Motor neuron (in vitro differentiated cells): ENCODE measurements at places on chromosomes 7 and 10.

- ATAC-seq, result peak; percentile 75
Measured at GRCh38 chr7:130732980-130733930, 752 bp downstream of the KLF14 start.

DNA sequence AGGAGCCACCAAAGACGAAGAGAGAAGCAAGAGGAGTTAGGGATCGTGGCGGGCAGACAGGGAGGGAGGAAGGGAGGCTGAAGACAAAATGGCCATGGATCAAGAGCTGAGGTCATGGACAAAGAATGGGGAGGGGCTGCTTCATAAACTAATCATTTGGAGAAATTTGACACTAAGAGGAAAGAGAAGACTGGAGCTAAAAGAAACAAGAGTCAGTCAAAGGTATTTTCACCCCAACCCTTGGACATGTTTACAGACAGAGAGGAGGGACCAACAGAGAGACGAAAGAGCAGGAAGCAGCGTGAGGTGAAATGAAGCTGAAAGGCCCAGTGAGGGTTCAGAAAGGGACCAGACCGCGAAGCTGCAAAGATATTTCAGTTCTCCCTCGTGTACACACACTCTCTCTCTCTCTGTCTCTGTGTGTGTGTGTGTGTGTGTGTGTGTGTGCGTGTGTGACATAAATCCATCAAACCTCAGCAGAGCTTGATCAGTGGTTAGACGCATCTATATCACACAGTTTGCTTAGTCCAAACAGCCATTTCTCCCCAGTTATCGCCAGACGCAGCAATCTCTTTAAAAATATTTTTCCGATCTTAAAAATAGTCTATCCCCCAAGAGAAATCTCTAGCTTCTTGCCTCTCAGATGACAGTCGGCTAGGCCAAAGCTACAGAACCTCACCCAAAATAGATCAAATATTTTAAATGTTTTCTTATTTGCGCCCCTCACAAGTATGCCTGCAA is 12.5 kb upstream of the CALD1 start:
- ATAC-seq, result no peak

GRCh38 chr7:151930695-151931094 is 25.6 kb upstream of the GALNTL5 start:
- no peak for ATAC-seq

DNA sequence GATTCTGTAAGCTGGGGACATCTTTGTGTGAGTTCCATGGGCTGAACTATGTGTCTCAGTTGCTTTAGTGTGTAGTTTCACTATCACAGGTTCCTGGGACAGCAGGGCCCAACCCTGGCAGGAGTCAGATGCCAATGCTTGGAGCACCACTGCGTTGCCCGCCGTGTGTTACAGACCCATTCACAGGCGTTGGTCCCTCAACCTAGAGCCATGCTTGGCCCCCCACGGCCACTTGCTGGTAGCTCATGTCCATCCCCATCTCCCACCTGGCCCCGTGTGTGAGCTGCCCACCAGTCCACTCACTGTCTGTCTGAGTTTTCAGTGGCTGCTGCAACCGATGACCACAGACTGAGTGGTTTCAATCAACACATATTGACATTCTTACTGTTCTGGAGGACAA is 546.9 kb downstream of the TCERG1L start:
- ATAC-seq, result no peak

DNA sequence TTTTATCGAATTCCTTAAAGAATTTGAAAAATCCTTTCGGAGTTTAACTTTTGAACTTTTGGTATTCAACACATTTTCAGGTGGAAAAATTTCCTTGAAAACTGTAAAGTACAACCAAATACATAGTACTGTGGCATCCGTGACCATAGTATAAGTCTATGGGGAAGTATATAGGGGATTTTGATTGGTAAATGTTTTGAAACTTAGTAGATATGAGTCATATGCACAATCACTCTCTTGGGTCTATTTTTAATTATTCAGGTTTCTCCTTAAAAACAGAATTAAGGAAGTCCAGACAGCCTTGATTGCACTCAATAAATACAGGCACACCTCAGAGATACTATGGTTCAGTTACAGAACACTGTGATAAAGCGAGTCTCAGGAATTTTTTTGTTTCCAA is 64.2 kb downstream of the AVL9 start:
- ATAC-seq, result no peak

DNA sequence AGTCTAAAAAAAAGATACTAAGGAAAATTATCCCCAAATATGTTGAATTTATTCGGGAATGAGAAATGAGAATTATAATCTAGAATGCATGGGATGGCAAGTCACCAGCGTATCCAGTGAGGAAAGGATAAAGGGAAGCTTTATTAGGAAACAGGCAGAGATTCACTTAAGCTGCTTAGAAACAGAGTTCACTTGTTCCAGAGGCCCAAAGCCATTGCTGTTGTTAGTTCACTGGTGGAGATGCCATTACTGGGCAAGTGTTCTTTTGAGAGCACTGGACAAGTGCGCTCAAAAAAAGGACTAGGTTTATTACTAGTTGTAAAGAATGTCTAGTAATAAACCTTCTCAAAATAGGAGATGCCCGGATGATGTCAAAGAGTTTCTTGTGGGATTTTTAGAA is 51.2 kb downstream of the MICU1 start:
- no peak for ATAC-seq

DNA sequence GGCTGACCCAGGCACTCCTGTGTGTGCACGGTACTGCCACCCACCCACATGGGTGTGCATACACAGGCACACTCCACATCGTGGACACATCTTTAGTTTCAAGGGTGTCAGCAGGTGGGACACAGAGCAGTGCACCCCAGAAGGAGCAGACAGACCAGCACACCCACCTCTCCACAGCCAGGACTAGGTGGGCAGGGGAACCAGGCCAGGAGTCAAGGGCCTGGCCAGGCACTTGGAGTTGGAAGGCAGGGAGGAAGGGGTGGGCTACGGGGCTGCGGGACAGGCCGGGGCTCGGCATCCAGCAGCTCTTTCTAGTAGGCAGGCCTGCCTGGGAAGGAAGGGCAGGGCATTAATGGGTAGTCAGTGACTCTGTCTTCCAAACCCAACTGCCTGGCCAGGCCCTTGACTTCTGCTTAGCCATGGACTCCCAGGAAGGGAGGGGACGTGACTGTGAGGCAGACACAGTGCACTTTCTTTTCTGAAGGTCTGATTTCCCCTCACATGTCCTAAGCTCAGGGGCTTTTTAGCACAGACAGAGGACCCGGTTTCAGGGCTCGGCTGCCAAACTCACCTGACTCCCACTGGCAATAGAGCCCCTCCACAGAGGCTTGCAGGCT is 14.6 kb downstream of the RASGEF1A start:
- no peak for ATAC-seq

- ATAC-seq, result no peak
Measured at GRCh38 chr7:5360451-5360850, 63.2 kb downstream of the TNRC18 start.

DNA sequence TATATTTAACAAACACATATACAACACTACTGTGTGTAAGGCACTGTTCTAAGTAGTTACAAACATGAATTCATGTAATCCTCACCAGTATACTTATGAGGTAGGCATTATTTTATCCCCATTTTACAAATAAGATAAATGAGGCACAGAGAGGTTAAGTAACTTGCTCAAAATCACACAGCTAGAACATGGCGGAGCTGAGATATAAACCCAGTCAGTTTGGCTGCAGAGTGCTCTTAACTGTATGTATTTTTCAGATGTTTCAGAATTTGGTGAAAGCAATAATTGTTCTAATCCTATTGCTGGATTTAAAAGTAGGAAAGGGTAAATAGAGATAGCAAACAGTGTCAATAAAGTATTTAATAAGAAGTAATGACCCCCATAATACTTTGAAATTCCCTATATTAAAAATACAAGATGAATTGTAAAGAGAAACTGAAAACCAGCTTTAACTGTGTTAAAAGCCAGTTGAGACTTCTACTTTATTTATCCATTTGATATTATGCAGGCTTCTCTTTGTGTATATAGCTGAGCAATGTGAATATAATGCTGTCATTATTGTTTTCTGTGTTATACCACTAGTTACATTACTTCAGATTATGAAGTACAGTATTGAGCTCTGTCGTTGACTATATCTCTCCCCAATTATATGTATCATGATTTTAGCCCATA is 32.3 kb upstream of the RPA3 start:
- ATAC-seq, result no peak

DNA sequence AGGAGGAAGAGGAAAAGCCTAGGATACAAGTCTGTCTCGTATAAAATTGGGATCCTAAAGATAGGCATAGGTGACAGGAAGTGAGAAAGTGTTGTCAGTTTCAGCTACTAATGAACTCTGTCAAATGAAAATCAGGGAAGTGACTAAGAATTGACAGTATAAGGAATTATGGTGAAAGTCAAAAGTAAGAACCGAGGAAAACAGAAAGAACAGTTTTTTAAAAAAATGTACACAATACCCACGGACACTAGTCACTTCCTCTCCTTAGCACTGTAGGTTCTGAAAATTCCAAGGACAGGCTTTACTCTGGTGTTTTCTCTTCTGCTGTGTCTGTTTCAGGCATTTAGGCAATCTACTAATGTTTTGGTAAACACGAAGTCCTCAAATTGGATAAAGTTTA is 42.3 kb downstream of the ATAD1 start:
- ATAC-seq, result no peak

- no peak for ATAC-seq
Measured at GRCh38 chr10:130974166-130974565, 337.4 kb downstream of the TCERG1L start.

DNA sequence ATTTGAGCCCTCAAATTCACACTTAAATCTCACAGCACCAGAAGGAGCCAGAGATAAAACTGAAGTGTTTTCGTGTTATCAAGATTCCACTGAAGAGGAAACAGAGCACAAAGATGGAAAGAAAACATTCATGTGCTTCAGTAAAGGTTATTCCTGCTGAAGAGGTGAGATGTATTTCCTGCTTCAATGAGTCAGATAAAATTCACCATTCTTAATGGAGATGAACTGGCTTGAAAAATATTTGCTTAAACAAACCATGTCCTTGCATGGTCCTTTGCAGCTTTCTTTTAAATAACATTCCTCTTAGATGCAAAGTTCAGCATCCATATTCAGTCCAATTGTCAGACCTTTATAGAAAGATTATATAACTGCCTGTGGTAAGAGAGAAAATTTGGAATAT is 294.2 kb downstream of the IPMK start:
- ATAC-seq, result no peak

GRCh38 chr10:126736727-126737126 is 66.2 kb upstream of the C10orf90 start:
- peak; percentile 71 for ATAC-seq

GRCh38 chr7:127888411-127888810 is 142.8 kb downstream of the LRRC4 start:
- no peak for ATAC-seq

GRCh38 chr10:52682766-52683165 is 89.8 kb downstream of the MBL2 start:
- ATAC-seq, result no peak

GRCh38 chr7:112211348-112211907 is 4.9 kb downstream of the ZNF277 start:
- ATAC-seq, result no peak

- no peak for ATAC-seq
Measured at GRCh38 chr7:148856891-148857290, 27.2 kb downstream of the EZH2 start.

DNA sequence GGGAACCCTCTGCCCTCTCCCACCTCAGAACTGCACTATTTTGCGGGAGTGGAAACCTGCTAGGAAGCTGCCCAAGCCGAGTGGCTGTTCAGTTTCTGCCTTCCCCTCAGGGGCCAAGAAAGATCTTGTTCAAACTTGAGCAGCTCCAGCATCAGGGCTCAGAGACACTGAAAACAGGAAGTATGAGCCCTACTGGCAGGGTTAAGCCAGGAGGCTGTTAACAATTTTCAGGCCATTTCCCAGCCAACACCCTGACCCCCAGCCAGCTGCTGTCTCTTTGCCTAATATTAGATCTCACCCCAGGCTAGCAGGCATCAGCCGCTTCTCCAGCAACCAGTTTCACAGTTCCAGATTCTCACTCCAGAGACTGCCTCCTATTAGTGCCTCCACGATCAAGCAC is 9.2 kb downstream of the PLAU start:
- ATAC-seq, result no peak

- ATAC-seq, result no peak
Measured at GRCh38 chr7:22865602-22865960, 42.9 kb upstream of the TOMM7 start.

DNA sequence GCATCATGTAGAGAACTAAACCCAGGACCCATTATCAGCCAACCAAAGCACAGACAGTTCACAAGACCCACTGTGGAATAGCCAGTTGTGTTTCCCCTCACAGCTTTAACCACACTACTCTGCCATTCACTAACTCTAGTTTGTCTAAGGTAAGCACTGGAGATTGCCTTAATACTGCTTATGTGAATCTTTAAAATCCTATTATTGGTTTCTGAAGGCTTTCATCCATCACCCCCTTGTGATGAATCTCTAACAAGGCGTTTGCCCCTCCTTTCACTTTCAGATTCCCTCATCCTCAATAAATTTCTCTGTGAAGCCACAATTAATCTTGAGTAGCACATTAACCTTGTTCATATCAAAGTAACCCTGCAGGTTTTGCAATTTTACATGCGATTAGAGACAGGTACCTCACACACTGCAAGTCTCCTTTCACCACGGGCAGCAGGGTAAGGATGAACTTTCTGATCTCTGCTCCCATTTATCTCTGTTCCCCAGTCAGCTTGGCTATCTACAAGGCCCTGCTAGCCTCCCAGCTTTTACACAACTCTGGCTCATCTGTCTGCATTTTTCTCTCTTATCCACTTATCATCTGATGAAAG is 785.6 kb downstream of the REEP3 start:
- peak; percentile 86 for ATAC-seq

DNA sequence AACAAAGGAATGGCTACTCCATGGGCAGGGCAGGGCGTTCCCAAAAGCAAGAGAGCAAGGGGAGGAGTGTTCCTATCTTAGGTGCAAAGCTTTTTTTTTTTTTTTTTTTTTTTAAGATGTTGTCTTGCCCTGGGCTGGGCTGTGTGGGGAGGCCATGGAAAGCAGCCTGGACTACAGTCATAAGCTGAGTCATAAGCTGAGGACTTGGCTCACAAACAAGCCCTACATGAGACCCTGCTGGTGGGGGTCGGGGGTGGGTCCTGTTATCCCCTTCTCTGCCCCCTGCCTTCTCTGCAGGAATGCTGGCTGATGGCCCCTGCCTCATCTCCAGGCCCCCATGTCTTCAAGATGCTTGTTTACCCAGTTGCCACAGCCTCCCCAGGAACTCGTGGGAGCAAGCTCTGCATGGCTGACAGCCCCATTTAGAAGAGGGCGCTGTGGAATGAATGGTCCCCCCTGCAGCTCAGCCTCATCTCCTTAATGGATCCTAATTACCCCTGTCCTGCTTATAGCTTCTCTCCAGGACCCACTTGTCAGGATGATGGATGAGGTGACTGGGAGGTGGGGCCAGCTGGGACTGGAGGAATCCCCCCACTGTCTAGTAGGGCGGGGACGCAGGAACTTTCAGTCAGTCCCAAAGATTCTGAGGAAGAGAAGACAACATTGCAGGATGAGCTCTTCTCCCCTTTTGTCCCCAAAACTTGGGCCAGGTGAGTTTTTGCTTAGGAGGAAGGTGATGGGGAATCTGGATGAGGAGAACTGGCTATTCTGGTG is 340.8 kb upstream of the PODXL start:
- ATAC-seq, result peak; percentile 83

DNA sequence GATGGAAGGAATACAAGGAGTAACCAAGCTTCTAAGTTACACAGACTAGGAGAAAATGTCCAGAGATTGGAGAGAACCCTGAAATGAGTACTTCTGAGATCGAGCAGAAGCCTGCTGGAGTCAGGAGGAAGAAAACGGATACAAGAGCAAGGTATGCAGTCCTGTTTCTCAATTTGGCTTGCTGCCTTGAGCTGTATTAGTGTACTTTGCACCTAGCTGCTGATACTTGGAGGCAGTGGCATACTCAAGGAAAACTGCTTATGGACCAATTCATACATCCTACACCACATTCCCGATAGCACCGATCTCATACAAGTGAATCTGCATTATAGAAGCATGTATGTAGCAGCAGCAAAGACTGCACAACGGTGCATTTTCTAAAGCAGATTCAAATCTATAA is 14.4 kb downstream of the PIP4K2A start:
- no peak for ATAC-seq
